ENCODE measurements at places on chromosomes 2 and 18. TPM values are rescaled to one million over a fixed set of nuclear protein-coding genes. Genes with fewer than 3 reads are reported as not detected.

- no peak for DNase-seq
Measured at GRCh38 chr18:23652232-23652631, 10.5 kb downstream of the ANKRD29 start.

- DNase-seq = no peak
Measured at GRCh38 chr18:34543356-34543755, 166.7 kb upstream of the DTNA start.

GRCh38 chr2:216296856-216297255 is 75.4 kb downstream of the MARCHF4 start:
- DNase-seq = no peak

DNA sequence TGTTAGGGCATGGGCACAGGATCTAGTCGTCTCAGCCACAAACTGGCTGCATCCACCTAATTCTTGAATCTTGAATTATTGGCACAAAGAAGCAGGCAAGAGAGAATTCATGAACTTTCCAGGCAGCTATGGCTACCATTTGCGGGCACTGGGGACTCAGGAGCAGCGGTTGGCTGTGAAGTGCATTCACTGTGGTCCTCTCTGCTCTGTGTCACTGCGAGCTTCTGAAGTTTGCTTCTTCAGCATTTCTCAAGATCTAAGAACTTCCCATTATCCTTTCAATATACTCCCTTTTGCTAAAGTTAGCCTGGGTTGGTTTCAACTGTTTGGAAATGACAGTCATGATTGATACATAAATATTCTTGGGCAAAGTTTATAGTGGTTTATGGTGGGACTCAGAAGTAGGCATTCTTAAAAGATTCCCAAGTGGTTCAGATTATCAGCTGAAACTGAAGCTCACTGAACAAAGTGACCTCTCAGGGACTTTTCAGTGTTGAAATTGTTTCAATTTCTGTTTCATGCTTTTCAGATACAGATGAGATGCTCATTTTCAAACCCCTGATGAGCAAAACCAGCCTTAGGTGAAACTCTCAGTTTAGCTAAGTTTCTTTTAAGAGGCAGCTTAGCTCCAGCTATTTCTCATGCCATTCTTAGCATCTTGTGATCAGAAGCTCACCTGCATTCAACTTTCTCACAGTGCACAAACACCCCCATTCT is 1258.3 kb upstream of the GYPC start:
- no peak for DNase-seq

The MPP4 gene
- total RNA-seq = not detected

Measured in Caki2 (cell line).